ENCODE measurements at places on chromosomes 3 and 15.

DNA sequence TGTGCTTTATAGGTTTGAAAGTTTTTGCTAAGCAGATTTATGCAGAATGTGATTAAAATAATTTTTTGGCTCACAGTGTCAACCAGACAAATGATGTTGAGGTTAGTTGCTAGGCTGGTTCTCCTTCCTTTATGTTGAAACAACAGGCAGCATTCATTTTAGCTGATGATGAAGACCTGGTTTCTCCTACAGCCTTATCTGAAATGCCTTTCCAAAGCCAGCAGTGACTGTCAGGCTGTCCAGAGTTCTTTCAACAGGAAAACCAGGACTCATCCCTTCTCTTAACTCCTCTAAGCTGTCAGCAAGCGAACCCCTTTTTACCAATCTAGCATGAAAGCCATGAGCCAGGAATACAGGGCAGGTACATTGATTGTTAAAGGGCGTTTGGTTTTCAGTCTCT lies 84.1 kb downstream of the ZNF609 start:
- DNase-seq = no peak

DNA sequence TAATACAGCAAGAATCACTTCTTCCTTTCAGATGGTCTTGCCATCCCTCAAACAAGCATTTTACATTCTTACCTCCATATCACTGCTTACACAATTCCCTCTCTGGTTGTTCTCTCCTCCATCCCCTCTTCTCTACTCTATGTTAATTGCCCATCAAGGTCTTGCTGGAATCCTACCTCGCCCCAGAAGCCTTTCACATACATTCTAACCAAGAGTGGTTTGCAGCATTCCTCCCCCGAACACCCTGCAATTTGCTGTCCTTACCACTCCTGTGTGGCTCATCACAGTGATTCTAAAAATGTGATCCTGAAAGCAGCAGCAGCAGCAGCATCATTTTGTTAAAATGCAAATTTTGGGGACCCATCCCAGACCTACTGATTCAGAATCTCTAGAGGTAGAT lies 30.6 kb downstream of the TNIK start:
- DNase-seq = no peak

GRCh38 chr15:101318839-101319238 lies 23.8 kb upstream of the SNRPA1 start:
- no peak for DNase-seq

DNA sequence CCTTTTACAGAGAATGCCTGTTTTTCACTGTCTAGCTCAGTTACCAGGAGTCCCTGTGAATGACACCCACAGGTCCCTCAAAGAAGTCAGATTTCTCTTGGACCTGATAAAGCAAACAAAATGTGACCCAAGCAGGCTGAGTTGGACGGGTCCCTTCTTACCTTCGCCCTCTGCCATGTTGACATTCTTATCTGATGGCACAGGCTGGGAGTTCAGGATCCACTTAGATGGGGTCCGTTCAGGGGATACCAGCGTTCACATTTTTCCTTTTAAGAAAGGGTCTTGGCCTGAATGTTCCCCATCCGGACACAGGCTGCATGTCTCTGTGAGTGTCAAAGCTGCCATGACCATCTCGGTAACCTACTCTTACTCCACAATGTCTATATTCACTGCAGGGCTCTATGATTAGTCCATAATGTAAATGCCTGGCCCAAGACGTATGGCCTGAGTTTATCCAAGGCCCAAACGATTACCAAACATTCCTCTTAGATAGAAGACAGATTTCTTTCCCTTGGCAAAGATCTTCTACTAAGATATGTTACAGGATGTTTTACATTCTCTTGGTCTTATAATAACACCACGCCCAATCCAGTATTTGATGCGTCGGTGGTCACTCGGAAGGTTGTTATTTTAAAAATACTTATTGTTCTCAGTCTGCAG lies 179.1 kb downstream of the THSD4 start:
- no peak for DNase-seq

DNA sequence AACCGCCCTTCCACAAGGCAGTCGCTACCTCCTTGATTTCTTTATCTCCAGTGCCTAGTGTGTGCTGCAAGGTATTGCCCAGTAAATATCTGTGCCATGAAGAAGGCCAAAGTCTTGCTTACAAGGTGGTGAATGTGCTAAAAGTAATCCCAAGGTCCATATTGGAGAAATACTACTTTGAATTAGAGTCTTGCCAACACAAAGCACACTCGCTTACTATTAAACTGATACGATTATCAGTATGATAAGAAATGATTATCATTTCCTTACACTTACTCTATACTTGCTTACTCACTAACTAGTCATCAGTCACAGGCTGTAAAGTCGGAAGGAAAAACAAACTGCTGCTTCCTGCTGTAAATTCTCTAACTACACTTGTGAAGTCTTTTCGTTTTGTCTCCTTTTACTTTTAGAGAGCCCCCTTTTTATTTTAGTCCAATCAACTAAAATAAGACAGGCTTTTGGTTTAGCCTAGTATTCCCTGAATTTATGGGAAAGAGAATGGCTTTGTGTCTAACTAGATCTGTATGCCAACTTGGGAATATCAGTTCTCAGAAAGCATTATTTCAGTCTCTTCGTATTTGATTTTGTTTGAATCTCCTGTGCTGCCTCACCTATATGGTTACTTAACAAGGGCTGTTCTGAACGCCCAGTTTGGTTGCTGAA lies 107.1 kb upstream of the TSC22D2 start:
- no peak for DNase-seq

DNA sequence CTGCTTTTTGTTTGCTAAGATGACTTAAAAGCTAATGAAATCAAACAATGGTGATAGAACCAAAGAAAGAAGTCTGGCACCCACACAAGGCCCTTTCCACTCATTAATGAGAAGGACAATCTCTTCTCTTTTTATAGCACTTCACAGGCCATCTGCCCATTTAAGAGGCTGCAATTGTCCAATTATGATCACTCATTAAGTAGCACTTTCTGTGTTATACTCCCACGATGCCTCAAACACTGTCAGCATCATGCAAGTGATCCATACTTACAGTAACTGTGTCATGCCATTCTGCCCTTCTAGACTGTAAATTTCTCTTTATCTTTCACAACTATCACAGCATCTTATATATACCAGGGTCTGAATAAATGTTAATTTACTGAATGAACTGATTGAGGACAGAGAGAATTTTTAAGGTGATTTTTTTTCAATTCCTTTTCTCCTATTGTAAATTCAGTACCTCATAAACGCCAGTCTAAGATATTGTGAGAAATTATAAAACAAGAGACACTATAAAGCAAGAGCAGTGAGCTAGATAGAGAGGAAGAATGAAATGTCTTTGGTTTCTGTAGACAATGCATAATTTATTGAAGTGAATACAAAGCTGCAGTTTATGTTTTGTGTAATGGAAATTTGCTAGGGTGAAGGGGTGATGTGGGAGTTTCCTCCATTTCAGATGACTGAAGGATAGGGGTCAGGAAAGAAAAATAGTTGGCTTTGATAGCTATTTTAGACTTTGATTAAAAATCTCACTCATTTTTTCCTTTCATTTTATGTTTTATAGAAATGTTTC lies 17.3 kb downstream of the CD200 start:
- no peak for DNase-seq

- DNase-seq = peak; percentile 49
Observed at GRCh38 chr15:64905119-64905831, 6.4 kb upstream of the ANKDD1A start.

DNA sequence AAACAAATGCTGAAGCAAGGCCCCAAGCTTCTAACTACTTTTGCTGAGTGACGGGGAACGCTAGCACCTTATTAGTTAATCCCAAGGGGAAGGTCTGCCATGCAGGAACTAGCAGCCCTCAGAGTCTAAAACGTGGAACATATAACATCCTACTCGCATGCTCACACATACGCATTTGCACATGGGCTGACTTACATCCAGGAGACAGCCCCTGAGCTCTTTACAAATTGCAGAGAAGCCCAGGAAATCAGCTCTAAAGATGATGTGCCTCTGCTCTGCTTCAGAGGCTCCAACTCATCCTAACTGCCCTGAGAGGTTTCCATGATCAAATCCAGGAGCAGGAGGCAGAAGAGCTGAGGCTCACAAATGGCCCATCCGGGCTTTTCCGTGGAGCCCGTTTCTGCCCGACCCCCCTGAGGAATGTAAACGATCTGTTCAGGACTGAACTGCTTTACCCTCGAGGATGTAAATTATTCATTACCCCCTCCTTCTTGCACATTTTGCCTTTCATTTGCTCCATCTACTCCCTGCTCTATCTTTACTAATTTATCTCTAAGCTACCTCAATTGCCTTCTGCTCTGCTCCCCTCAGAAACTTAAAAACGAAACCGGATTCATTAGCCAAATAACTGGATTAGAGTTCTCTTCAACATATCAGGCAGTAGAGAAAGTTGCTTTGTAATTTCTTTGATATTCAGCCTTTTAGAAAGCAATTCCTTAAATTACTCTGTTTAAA lies 141.9 kb upstream of the CCDC54 start:
- no peak for DNase-seq

GRCh38 chr3:47010910-47011309 lies 31.4 kb downstream of the NBEAL2 start:
- no peak for DNase-seq

- DNase-seq = no peak
Observed at GRCh38 chr15:89071471-89071870, 16.8 kb upstream of the ABHD2 start.

- no peak for DNase-seq
Observed at GRCh38 chr3:28901018-28901417, 379.9 kb upstream of the RBMS3 start.

GRCh38 chr3:47956521-47956920 lies 59.7 kb downstream of the MAP4 start:
- no peak for DNase-seq

GRCh38 chr15:75389791-75390382 lies 21.5 kb upstream of the MAN2C1 start:
- no peak for DNase-seq

DNA sequence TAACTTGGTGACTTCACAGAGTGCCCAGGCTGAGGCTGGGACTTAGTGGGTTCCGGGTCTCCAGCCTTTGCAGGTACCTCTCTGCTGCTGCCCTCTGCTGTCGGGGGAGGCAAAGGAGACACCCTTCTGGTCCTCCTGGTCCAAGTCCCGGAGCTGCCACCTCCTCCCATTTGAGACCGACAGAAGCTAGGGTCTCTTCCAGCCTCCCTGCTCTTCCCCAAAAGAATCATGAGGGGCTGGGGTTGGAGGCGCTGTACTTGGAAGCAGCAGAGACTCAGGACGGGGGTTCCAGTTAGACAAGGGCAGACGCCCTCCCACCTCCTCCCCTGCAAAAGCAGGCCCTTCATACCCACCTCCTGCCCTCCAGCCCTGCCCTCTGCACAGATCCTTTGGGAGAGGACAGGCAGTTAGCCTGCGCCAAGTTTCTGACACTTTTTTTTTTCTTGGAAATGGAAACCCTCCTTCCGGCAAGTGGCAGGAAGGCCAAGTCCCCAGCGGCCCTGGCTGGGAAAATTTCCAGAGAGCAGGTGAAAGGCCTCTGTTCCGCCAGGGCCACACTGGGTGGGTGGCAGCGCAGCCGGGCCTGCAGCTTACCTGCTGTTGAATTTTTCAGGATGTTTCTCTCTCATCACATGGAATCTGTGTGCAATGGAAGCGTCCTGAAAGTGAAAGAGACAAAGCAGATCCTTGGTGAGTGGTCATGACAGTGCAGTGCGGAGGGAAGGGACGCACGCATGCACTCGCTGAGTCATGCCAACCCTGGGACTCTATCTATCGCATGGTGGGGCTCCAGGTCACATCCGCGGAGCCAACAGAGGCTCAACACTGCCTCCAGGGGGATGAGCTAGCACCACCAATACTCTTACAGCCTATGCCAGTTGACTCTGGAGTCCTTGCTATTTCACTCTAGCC lies 119.9 kb downstream of the DGKG start:
- DNase-seq = no peak

- DNase-seq = no peak
Observed at GRCh38 chr3:4313606-4314293, 10.6 kb downstream of the SETMAR start.

DNA sequence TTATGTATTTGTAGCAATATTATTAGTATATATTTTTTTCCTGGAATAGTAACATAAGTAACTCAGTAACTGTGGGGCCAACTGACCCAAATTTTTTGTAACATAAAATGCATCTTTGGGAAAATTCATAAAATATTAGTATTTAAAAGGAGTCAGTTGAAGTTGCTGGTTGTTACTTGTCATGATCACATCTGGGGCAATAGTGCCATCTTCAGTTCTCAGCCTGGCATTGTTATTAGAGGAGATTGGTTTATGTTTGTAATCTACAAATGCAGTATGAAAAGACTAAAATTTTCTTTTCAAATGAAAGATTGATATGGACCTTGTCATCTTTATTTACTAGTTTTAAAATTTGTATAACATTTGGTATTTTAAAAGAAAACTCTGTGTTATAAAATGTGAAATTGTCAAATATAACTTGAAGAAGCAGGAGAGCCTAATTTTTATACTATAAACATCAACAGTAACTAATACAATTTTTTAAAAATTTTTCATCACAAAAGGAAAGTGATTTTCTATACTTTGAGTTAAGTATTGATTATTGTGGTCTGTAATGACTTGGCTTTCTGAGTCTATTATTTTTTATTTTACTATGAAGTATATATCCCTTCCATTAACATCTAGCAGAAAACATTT lies 38.8 kb upstream of the MLF1 start:
- no peak for DNase-seq

GRCh38 chr15:75921732-75922703 lies 18.3 kb downstream of the FBXO22 start:
- DNase-seq = no peak

- no peak for DNase-seq
Observed at GRCh38 chr3:32316976-32317375, 74.7 kb upstream of the CMTM7 start.

GRCh38 chr3:52983828-52984227 lies 62.0 kb downstream of the SFMBT1 start:
- no peak for DNase-seq

- DNase-seq = no peak
Observed at GRCh38 chr3:105765308-105765639, 103.5 kb downstream of the CBLB start.

- DNase-seq = no peak
Observed at GRCh38 chr3:31086698-31087097, 192.2 kb upstream of the GADL1 start.

DNA sequence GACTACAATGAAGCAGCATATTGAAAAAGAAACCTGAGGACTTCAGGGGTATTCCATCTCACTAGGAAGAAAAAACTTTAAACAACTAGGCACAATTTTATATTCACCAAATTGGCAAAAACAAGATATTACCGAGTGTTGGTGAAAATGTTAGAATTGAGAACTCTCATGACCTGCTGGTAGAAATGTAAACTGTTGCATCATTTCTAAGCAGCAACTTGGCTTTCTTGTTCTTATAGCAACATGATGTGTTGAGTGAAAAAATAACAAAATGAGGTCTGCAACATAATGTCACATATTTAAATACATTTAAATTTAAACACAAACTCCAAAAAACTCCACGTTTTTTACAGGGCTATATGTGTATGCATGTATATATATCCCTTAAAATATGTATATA lies 59.0 kb upstream of the SPPL2A start:
- no peak for DNase-seq

- no peak for DNase-seq
Observed at GRCh38 chr15:59367022-59367451, 5.6 kb downstream of the MYO1E start.

DNA sequence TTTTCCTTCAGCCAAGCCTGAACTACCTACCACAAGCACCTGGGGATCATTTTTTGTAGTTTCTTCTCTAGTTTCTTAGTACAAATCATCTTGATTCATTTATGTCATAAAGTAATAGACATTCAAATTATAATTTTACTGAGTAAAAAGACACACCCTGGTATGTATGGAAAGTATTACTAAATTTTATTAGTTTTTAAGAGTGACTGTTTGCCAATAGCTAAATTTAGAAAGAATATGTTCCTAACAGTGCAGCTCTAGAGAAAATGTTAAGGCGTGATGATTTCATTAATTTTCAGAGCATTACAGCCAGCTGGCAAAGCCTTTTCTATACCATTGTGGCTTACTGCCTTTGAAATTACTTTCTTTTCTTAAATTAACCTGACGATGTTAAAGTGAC lies 612.0 kb upstream of the KCNMB2 start:
- no peak for DNase-seq

Measured in activated CD4-positive, CD25-positive, alpha-beta regulatory T cell (primary cell).